ENCODE measurements at places on chromosomes 7 and 10.

DNA sequence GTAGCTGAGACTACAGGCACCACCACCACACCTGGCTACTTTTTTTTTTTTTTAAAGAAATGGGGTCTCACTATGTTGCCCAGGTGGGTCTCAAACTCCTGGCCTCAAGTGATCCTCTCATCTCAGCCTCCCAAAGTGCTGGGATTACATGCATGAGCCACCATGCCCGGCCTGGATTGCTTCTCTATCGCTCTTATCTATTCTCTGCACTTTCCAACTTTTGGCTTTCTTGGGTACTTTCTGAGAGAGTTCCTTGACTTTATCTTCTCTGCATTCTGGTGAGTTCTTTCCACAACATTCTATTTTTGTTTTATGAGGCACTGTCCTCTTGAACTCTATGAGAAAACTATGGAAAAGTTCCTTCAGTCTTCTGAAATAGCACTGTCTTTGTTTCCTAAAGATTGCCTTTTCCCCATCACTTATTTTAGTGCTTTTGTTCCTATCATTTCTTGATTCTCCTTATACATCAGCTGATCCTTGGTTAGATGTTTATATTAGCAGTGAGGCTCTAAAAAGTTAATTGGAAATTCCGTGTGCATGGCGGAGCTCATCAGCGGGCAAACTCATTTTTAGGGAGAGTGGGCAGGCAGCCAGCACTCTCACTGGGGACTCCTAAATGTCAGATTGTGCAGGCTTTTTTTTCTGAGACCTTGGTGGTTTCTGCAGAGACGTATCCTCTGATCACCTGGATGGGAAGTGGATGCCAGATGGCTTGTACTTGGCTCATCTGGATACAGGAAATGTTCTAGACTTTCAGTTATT lies 43.9 kb downstream of the HIP1 start:
- no peak for DNase-seq

- DNase-seq: no peak
These were observed 2.3 kb upstream of the CREB5 start for GRCh38 chr7:28409716-28410627.

- no peak for DNase-seq
These were observed 56.9 kb downstream of the XPNPEP1 start for GRCh38 chr10:109866168-109866994.

GRCh38 chr10:73862011-73862410 lies 12.3 kb downstream of the CAMK2G start:
- DNase-seq: no peak

- DNase-seq: no peak
These were observed 133.3 kb downstream of the STRA8 start for GRCh38 chr7:135366843-135367508.

- no peak for DNase-seq
These were observed 38.9 kb downstream of the BMPR1A start for GRCh38 chr10:86795353-86795752.

DNA sequence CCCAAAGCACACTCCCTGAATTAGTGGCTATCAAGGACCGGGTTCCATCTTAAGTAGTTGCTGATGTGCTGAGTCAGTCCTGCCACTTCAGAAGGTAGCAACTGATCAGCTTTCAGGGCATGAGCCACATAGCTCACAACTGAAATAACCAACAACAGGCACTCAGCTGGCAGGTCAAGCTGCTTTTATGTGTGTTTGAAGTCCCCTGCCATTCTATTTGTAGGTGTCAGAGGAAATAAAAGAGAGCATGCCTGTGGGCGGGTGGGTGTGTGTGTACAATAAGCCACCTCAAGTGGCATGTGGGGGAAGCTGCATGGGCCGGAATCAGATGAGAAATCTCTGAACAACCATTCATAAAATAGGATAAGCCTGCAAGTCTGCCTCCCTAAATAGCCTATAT lies 114.3 kb upstream of the YAE1 start:
- no peak for DNase-seq

- no peak for DNase-seq
These were observed 37.0 kb upstream of the ZMIZ1 start for GRCh38 chr10:79031723-79032122.

DNA sequence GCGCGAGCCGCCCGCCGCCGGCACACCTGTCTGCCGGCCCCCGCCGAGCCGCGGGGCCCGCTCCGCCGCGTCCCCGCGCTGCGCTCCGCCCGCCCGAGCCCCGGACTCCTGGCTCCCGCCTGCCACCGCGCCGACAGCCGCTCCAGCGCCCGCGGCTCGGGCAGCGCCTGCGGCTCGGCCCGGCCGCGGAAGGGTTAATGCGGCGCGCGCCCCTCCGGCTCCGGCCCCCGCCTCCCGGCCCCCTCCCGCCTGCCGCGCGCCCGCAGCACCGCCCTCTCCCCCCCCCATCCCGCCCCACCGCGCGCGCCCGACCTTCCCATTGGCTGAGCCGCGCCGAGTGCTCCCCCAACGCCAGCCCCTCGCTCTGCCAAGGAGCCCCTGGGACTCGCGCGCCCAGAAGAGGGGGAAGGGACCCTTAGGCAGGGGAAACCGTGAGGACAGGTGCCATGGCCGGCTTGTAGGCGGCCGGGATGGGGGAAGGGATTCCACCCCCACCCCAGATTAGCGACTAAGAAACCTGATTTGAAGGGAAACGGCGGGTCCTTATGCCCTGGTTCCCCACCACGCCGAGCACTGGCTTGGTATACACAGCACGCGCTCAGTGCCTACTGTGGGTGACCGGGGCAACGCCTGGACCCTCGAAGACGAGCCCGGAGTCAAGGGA lies at the start of gene KCNH2:
KCNH2 (minus strand) TSS at position 196 of the 664 bp plus-strand sequence. CDS start 408 bp downstream, outside the sequence.
- DNase-seq: no peak

GRCh38 chr7:26492816-26493215 lies 201.2 kb downstream of the SNX10 start:
- no peak for DNase-seq
